ENCODE measurements at places on chromosomes 3 and 15.

- DNase-seq: no peak
Observed at GRCh38 chr15:69601711-69602504, 149.3 kb downstream of the RPLP1 start.

DNA sequence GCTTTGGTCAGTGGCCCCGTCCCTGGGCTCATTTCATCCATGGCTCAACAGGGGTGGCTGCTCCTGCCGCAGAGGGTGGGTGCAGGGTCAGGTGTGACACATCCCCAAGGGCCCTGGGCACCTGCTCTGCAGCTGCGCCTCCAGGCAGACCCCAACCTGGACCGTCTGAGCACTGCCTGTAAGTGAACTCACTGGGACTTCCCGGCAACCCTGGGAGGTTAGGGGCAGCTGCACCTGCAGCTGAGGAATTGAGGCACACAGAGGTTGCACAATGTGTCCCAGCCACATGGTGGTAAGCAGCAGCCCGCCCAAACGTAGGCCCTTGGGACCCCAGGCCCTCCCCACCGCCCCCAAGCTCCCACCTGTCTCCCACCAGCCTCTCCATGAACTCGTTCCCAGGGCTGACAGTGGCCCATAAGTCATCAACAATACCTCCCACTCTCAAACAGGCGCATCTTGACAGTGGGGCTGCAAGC, 55.1 kb downstream of the PLXNA1 start:
- DNase-seq: no peak

DNA sequence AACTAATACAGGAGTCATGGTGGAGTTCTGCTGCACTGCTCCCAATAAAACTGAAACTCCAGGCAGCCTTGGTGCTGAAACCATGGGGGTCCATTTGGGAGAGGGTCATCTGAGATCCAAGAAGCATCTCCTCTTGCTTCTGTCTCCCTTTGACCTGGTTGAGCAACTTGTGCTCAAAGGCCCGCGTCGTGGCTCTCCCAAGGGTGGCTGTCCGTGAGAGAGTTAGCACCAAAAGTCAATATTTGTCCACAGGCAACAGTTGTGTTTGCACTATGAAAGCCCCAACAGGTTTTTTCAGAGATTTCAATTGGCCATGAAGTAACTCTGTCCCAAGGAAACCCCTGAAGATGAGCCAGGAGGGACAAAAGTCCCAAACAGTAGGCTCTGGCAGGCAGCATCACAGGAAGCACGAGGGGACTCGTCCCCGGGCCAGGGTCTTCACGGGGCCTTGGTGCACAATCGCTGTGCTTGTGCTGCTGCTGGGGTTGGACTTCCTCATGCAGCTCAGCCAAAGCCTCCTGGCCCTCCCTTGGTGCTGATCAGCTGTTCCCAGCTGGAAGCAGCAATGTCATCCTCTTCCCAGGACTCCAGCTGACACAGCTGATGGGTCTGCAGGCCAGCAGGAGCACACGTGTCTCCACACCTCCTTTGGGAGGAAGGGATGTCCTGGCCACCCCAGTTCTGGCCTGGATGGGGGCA, 39.4 kb upstream of the WNT5A start:
- DNase-seq: no peak

- DNase-seq: no peak
Observed at GRCh38 chr3:133989936-133990702, 39.6 kb downstream of the SLCO2A1 start.

GRCh38 chr15:38756441-38756840, 191.8 kb upstream of the RASGRP1 start:
- no peak for DNase-seq

DNA sequence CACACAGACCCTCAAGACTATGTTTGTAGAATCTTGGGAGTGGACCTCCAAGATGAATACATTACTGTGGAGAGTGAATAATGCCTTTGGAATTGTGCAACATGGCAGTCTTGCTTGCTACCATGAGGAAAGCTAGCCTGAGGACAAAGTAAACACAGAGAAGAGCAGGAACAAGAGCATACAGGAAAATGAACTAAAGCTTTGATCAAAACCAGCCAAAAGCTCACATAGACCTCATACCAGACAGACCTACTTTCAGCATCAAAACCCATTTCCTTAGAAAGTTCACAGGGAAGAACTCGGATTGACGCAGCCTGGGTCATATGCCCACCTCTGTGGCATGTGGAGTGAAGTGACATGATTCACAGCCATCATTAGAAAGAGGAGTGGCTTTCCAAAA, 3.3 kb upstream of the RAB8B start:
- DNase-seq: no peak

DNA sequence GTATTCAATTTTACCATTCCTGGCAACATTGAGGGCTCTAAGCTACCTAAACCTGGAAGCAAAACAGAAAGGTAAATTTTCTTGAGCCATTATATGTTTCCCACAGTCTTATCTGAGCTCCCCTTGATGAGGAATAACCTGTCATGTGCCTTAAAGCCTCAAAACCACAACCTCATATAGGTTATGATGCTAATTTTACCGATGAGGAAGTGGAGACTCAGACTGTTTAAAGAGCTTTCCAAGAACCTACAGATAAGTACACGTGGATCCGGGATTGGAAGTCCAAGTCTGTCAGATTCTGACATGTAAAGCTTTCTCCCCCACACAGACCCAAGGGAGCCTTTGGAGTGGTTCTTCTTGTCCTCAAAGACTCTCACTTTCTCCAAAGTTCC, 140.5 kb downstream of the SEMA6D start:
- DNase-seq: no peak

DNA sequence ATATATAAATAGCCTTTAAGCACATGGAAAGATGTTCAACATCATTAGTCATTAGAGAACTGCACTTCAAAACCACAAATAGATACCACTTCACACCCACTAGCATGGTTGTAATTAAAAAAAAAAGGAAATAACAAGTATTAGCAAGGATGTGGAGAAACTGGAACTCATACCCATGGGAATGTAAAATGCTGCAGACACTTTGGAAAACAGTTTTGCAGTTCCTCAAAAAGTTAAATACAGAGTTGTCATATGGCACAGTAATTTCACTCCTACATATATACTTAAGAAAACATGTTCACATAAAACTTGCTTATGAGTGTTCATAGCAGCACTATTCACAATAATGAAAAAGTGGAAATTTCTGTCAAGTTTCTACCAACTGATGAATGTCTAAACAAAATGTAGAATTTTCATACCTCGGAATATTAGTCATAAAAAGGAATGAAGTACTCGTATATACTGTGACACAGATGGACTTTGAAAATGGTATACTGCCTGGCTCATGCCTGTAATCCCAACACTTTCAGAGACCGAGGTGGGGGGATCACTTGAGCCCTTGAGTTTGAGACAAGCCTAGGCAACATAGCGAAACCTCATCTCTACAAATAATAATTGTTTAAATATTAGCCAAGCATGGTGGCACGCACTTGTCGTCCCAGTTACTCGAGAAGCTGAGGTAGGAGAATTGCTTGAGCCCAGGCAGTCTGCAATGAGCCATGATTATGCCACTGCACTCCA, 28.1 kb downstream of the BCL2A1 start:
- no peak for DNase-seq

- no peak for DNase-seq
Observed at GRCh38 chr3:71785532-71786216, 726 bp upstream of the PROK2 start.

DNA sequence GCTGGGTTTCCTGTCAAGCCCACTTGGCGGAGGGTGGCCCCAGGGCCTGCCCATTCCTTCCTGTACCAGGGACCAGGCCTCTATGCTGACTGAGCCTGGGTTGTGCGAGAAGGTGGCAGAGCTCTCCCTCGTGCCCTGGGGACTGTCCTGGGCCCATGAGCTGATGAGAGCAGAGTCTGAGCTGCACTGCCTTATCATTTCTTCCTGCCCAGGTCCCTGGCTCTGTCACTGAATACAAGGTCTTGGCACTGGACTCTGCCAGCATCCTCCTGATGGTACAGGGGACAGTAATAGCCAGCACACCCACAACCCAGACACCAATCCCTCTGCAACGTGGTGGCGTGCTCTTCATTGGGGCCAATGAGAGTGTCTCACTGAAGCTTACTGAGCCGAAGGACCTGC, 7.5 kb downstream of the MPI start:
- no peak for DNase-seq

- DNase-seq: no peak
Observed at GRCh38 chr15:47504624-47505256, 212.6 kb upstream of the SEMA6D start.
